NCI-H460 (cell line): ENCODE measurements at places on chromosomes 5 and 9.

DNA sequence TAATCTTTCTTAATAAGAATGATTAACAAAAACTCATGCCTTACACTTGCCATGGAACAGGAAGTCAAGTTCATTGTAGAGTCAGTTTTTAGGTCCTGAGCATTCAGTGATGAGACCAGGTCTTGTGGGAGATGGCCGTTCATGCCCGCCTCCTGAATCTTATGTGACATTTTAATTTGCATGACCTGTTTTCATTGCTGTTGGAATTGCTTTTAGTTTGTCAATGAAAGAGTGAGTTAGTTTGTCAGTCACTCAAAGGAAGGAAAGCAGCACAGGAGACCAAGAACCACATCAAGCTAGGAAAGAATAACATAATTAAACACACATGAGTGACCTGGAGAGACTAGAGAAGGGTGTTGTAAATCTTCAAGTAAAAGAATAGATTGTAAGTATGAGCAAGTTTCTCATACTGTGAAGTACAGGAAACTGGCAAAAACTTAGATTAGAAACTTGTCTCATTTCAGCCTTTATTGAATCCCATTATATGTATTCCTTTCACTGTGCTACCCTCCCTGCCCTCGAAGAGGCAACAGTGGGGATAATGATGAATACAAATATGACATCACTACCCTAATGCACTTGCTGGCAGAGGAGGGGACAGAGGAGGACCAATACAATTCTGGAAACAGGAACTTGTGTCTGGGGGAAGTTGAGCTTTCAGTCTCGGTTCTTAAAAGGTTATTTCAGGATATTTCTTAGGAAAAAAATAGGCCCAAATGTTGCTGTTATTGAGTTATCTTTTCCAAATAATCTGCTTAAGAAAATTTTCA, 64.3 kb upstream of the C6 start:
- no peak for DNase-seq

DNA sequence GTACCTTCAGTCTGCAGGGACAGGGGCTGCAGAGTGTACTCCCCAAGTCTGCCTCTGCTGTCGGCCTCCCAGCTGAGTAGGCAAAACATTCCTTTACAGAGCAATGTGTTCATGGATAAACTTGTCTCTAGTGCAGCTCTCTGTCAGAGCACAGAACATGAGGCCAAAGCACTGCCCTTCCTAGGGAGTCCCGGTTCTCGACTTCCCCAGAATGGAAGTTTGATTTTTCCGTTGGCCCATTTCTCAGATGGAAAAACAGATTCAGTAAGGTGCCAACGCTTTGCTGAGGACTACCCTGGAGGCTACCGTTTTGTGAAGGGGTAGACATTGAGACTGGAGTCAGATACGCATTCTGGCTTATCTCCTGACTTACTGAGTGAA, 422 bp upstream of the TRIM32 start:
- no peak for DNase-seq

- DNase-seq, result no peak
Observed at GRCh38 chr5:132981288-132981687, 17.9 kb upstream of the AFF4 start.

- no peak for DNase-seq
Observed at GRCh38 chr9:4581861-4582565, 80.1 kb upstream of the PLPP6 start.

GRCh38 chr9:18452276-18452675, 21.7 kb upstream of the ADAMTSL1 start:
- DNase-seq, result no peak

- DNase-seq, result peak; percentile 38
Observed at GRCh38 chr5:131164191-131165118, 601 bp downstream of the HINT1 start.

- DNase-seq, result no peak
Observed at GRCh38 chr9:135960411-135961276, 529 bp downstream of the UBAC1 start.

DNA sequence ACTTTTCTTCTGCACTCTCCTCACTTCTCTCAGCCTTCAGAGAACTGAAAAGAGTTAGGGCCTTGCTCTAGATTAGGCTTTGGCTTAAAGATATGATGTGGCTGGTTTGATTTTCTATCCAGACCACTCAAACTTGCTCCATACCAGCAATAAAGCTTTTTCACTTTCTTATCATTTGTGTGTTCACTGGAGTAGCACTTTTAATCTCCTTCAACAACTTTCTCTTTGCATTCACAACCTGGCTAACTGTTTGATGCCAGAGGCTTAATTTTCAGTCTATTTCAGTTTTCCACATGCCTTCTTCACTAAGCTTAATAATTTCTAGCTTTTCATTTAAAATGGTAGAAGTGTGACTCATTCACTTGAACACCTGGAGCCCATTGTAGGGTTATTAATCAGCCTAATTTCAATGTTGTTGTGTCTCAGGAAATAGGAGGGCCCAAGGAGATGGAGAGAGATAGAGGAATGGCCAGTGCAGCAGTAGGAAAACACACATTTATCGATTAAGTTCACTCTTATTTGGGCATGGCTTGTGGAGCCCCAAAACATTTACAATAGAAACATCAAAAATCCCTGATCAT, 5.9 kb downstream of the ATPSCKMT start:
- no peak for DNase-seq

GRCh38 chr5:9194509-9194908, 351.4 kb downstream of the SEMA5A start:
- DNase-seq, result no peak

DNA sequence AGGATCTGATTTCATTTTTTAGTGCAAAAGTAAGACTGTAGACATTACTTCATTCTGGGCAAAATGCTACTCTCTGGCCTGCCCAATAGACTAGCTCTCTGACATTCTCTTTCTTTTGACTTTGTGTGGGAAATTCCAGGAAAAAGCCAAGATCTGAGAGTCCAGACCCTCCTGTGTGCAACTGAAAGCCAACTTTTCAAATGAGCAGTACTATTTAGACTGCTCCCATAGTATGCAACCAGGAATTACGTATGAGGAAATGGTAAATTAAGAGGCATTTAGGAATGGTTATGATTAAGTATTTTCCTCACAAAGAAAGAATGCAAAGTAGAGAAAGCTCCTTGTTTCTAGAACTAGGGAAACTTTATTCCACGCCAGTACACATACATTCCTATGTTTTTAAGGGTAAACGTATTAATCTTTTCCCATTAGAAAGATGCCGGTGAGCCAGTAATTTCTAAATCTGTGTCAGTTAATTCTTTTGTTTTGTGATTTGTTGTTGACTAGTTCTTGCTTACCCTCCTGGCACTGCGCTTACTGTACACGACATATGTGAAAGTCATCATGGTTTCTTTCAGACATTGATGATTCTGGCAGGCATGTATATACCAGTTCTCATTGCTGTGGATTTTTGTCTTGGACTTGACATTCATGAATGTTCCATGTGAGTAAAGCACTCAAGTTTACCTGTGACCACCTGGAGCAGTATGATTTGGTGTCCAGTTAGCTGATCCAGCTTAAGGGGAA, 56.0 kb downstream of the AOPEP start:
- DNase-seq, result no peak

DNA sequence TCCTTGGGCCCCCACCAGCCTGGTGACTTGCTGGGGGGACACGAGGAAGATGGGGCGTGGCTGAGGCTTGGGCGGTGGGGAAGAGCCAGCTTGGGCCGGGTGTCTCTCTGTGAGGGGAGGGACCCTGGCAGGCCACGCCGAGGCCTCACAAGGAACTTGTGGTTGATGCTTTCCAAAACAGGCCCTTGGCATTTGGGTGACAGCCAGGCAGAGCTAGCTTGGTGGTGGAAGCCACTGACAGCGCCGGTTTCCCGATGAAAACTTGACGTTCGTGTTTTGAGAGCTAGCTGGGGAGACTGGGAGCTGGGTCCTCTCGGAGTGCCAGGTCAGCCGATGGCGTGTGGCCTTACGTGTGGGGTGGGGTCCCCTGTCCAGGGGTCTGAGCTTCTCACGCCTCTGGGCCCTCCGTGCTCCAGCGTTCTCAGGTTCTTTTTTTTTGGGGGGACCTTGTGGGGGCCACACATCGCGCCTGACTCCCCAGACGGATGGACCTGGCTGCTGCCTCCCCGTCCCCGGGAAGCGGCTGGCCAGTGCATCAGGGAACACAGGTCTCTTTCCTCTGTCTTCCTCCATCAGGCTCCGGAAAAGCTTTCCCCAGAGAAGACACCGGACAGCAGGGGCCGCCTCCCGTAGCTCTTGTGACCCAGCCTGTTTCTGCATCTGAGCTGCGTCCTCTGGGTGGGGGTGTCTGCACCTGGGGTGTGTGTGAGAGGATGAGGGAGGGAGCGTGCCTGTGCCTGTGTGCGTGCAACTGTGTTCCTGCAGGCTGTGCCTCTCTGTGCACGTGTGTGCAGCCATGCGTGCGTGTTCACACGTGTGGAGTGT, 129.3 kb upstream of the LPCAT1 start:
- DNase-seq, result no peak

GRCh38 chr9:95363051-95363841, 45.7 kb upstream of the FANCC start:
- no peak for DNase-seq

DNA sequence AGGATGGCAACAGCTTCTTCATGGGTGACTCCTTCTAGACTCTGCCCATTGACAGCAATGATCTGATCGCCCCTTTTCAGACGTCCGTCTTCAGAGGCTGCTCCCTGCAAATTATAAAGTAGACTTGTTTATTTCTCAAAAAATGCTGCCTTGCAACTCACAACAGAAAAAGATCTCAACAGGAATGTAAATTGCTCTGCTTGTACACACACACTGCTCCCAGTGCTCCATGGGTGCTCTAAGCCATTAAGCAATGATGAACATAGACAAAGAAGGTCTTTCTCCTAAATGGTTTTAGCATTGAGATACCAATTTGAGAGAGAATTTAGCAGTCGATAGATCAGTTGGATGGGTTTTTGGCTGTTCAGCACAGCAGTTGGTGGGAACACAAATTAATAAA, 172.5 kb downstream of the MPDZ start:
- no peak for DNase-seq

DNA sequence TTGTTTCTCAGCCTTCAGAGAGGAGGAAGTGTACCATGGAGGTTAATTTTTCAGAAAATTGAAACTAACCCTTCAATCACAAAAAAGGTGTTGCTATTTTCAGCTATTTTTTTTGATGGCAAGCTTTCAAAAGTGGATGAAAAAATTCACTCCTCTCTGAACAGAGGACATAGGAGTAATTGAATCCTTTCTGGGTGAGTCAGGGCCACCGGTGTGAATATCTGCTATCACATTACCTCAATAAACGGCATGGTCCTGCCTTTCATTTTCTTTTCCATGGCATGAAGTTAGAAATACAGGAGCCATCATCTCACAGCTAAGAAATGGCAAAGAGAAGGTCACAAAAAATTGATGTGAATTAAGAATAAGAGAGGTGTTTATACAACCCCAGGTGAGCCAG, 90.2 kb upstream of the CCDC112 start:
- no peak for DNase-seq

DNA sequence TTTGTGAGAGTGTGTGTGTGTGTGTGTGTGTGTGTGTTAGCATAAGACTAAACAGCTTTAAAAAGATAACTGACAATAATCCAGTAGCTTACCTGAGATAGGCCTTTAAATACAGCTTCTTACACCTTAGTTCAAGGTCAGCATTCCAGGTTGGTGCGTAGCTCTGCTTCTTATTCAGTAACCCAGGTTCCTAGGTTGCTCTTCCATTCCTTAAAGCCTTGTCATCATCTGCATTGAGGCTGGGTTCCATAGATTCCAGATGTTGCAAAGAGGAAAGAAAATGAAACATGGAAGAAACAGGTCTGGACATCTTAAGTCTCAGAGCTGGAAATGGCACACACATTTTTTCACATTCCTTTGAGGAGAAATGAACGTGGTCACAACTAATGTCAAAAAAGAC, 53.9 kb upstream of the CAMK4 start:
- no peak for DNase-seq

DNA sequence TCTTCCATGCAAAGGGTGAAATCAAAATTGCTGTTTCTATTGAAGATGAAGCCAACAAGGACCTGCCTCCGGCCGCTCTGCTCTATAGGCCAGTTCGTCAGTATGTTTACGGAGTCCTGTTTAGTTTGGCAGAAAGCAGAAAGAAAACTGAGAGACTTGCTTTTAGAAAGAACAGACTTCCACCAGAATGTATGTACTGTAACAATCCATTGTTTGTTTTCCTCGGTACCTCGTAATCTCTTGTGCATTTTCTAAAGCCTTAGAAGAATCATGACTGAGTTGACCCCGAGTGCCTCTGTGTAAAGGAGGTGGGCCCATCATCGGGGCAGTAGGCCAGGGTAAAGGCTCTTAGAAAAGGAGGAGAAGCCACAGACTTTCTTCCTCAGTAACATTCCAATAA, 44.2 kb upstream of the PHF2 start:
- DNase-seq, result no peak

GRCh38 chr5:96692441-96692840, 30.3 kb downstream of the CAST start:
- no peak for DNase-seq

DNA sequence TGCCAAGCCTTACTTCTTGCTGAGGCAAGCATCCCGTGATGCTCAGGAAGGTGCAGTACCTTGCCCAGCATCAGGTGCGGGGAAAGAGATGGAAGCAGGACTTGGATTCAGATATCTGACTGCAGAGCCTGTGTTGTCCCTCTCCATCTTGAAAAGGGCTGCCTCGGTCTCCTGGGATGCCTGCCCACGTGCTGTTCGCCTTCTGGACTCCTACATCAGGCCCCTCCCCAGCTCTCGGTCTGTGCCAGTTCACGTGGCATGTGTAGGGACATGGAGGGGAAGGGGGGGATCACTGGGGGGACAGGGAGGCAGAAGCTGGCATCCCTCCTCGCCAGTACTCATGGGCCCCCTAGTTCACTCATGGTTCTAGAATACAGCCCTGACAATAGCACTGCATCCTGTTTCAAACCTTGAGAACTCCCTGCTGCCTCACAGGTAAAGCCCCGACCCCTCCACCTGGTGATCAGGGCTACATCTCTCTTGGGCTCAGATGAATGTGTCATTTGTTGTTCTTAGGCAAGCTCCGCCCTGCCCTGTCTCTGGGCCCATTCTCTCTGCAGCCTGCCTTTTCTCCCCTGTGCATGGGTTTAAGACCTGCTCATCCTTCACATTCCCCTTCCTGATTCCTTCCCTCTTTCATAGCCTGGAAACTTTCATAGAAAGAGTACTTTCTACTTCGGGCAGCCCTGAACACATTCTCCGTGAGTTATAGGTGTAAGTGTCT, 38.9 kb upstream of the SLC25A51 start:
- no peak for DNase-seq

- peak; percentile 71 for DNase-seq
Observed at GRCh38 chr5:144203750-144204596, 33.3 kb downstream of the KCTD16 start.
